Activated CD4-positive, alpha-beta T cell treated with anti-CD3 and anti-CD28 coated beads, Interleukin-10, Interleukin-2, amounts not matched to agents 100 ng/mL and 50 ng/mL, durations not matched to agents 16 hours and 8 hours (primary cell): ENCODE measurements at places on chromosomes 1 and 21.
A peak's percentile ranks its signal among the peaks of the same experiment; 100 is the strongest.

- no peak for DNase-seq
Observed at GRCh38 chr1:84379138-84379916, 19.0 kb upstream of the DNASE2B start.

- DNase-seq: no peak
Observed at GRCh38 chr1:18637511-18637960, 6.9 kb downstream of the PAX7 start.

DNA sequence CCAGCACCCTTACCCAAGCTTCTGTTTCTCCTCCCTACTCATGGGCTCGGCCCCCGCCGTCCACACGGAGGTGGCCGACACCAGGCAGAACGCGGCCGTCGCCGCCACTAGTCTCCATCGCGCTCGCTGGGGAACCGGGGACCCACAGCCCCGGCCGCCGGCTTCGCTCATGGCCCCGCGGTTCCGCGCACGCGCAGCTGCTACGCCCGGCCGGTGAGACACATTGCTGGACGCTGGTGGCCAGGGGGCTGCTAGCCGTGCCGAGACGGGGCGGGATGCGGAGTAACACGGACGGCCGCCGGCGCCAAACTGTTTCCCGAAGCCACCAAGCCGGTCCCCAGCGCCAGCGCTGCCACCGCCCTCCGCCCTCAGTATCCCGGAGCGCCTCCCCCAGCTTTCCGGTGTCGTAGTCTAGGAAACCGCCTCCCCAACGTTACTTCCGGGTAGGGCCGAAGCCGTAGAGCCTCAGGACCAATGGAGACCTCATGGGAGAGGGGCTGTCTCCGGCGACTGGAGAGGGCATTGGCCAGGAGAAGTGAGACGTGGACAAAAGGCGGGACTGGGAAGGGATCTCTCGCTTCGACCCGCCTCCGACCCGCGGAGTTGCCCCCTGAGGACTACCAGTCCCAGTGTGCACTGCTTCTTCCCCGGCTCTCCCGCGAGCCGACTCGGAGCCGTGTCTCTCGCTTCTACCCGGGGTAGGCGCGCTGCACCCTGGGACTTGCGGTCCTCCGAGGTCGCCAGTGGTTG lies at the start of gene EDEM3:
TSS of gene EDEM3 (minus strand) at position 383 of the 750 bp plus-strand sequence. CDS start at position 171, 212 bp downstream.
- peak; percentile 100 for DNase-seq

GRCh38 chr1:107328087-107328486 lies 187.2 kb downstream of the NTNG1 start:
- no peak for DNase-seq

- DNase-seq: peak; percentile 88
Observed at GRCh38 chr1:244599937-244600350, 53.0 kb upstream of the DESI2 start.

DNA sequence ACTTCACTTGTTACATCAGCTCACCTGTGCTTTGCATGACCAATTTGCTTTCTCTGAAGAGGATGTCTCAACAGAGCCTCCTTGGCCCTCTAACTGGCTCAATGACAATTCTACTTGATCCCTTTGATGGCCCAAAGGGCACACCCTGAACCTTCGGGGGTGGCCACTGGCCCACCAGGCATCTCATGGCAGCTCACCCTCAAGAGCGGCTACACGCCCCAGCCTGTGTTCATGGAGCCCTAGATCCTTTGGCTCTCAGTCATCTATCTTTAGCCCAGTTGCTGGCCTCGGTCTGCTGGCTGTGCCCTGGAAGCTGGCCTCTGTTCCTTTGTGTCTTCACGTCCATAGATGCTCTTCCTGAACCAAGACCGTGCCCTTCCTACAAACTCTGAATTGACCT lies 476.7 kb downstream of the NPHP4 start:
- DNase-seq: no peak
